Stimulated activated CD4-positive, alpha-beta T cell treated with anti-CD3 and anti-CD28 coated beads, TNF-alpha, amount 100 ng/mL, for 24 hours (primary cell): ENCODE measurements at places on chromosomes 1 and 21.

GRCh38 chr21:44366586-44367211 lies 13.3 kb downstream of the TRPM2 start:
- DNase-seq = no peak

DNA sequence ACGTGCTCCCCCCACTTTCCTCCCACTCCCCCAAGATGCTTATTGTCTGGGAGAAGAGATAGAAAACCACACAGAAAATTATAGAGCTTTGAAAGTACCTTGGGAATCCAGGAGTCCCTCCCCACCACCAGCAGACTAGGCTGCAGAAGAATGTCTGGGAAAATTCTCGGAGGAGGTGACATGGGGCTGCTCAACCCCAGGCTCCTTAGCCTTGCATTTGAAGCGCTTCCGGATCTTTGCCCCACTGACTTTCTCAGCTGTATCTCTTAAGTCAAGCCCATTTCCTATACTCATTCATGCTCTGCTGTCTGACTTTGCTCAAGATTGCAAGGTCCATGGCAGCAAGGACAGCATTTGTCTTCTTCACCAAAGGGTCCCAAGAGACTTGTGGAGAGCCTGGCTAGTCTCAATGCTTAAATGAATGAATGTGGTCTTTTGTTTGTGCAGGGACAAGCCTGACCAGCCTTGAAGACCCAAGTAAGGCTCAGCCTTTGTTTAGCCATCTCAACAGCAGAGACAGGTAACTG lies 38.0 kb downstream of the DNTTIP2 start:
- DNase-seq = no peak

DNA sequence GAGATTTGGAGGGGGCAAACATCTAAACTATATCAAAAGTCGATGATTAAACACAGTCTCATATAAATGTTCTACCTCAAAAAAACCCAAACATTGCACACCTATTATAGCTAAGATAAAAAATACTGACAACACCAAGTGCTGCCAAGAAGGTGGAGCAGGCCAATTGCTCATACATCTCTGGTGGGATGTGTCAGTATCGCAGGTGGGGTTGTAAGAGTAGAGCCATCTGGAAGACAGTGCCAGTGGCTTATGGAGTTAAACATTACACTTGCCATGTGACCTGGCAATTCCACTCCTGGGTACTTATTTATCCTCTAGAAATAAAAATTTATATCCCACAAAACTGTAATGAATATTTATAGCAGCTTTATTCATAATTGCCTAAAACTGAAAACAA lies 213.4 kb downstream of the DISC1 start:
- DNase-seq = no peak

DNA sequence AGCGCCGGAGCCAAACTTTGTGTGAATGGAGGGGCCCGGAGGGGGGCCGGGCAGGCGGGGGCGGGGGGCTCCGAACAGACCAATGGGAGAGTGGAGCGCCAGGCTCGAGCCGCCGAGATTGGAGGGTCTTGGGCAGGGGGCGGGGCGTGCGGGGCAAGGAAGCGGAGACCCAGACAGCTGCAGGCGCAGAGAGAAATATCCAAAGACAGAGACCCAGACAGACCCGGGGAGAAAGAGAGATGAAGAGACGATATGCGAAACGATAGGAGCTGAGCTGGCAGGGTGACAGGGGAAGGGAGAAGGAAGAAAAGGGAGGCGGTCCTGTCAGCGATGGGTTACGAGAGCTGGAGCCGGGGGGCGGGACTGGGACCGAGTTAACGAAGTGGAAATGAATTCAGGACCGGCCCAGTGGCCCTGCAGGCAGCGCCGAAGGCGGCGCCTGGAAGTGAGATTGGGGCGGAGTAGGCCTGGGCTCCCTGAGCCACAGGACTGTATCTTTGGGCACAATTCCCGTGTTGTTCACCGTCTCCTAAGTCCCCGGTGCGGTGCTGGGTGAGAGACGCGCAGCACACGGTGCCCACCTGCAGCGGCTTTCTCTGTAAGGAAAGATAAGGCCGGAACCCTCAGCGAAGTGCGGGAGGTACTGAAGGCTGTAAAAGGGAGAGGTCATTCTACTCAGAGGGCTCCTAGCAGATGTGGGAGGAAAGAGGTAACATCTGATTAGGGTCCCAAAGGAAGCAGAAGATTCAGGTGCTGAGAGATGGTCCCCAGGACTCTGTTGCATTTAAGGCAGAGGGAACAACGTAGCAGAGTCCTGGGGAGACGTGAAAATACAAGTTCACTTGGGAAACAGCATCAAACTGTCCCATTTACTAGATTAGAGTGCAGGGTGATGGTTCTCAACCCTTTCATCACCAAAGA lies 543 bp upstream of the KCNJ10 start:
- peak; percentile 41 for DNase-seq

DNA sequence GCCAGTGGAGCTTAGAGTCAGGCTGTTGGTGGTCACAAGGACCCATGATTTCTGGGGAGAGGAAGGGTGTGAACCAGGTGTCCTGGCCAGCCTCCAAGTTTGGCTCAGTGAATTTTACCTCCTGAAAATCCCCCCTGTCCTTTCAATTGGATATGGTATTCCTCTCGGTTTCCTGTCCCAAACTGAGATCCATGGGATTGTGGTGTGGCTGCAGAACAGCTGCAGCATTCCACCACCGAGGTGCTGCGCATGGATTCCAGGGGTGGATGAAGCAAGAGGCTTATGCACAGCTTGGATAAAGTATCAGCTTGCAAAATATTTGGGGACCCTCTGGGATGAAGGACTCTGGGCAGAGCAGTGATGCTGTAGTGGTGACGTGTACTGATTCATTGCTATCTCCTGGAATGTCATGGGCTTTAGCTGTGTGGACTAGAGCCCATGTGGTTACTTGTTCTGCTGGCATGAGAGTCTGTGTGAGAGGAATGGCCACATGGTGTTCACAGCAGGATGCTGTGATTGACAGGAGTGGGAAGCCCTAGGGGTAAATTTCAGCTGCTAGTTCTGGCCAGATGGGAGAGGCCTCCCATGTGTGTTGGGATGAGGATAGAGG lies 148.7 kb upstream of the SPAG17 start:
- no peak for DNase-seq

DNA sequence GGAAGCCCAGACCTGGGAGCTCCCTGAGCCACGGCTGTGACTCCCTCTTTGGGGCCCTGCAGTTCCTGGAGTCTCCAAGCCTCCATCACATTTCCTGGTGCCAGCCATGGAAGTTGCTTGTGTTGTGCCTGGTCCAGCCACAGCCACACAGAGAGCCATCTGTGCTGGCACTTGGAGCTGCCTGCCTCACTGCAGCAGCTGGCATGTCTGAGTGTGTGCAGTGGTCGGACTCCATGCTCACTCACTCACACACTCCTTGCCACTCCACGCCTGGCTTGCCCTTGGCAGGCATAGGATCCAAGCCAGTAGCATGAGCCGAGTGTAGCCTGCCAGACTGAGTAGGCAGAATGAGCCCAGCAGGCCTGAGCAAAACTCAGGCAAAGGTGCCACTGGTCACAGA lies 516.3 kb upstream of the BEND5 start:
- DNase-seq = no peak

- DNase-seq = no peak
These were observed 45.0 kb upstream of the PDE9A start for GRCh38 chr21:42608446-42608845.

- no peak for DNase-seq
These were observed 59.3 kb downstream of the PACC1 start for GRCh38 chr1:212355230-212355969.

GRCh38 chr1:43293176-43293575 lies 7.6 kb upstream of the TIE1 start:
- DNase-seq = no peak

DNA sequence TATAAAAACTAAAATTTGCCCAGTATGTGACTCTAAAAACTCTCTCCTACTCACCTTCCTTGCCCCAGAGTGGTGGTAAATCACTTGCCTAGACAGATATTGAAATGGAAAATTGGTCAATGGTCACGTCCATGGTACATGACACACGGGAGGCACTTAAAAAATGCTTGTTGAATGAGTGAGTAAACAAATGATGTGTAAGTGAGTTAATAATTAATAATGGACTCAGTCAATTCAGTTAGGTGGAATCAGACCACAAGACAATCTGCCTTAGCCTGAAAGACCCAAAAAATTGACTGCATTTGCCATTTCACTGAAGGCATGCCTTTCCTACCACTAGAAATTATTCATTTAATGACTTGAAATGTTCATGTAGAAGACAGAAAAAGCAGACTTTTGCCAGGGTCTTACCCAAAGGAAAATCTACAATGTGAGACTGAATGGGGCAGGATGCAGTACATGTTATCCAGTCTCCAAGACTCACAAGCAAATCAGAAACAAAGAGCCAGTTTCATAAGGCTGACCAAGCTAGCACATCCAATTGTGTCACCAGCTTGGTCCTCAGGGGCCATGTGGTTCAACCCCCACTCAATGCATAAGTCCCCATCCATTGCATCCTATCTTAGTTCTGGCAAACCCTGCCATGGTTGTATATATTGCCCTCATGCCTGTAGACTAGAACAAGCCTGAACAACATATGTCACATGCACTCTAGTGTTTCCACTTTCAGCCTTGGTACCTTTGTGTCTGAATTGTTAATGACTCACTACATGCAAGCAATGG lies 73.6 kb downstream of the TBX15 start:
- DNase-seq = no peak

DNA sequence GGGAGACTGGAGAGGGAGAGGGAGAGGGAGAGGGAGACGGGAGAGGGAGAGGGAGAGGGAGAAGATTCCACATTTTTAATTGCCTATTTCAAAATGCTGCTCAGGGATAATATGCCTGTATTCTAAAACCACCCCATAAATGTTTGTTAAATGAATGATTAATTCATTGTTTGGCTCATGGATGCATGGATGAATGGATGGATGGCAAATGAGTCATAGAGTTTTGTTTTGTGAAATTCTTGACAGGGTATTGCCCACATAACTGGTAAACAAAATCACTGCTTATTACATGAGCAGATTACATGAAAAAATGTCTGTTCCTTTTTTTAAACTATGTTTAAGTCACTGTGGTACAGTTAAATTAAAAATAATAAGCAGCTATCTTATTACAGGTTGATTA lies 220.4 kb downstream of the ZP4 start:
- DNase-seq = no peak

GRCh38 chr1:172277989-172278388 lies 142.5 kb upstream of the C1orf105 start:
- no peak for DNase-seq

DNA sequence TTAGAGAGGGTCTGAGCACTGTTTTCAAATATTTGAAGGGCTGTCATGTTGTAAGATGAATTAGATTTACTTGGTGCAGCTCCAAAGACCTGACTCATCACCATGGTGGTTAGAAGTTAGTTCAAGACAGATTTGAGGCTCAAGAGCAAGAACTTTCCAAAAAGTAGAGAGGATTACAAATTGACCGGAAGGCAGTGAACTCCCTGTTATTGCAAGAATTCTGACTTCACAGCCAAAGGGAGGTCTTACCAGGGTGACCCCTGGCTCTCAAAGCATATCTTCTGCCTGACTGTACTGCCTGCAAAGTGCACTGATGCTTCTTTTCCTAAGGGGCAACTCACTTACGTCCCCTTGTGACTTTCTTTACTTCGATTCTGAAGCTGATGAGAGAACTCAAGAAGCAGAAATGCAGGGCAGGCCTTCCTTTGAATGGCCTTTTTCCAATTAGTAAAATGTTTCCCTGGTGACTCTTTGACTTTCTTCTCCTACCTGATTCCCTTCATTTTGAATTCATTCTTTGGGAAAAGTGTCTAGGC lies 86.4 kb downstream of the NAV1 start:
- DNase-seq = no peak

DNA sequence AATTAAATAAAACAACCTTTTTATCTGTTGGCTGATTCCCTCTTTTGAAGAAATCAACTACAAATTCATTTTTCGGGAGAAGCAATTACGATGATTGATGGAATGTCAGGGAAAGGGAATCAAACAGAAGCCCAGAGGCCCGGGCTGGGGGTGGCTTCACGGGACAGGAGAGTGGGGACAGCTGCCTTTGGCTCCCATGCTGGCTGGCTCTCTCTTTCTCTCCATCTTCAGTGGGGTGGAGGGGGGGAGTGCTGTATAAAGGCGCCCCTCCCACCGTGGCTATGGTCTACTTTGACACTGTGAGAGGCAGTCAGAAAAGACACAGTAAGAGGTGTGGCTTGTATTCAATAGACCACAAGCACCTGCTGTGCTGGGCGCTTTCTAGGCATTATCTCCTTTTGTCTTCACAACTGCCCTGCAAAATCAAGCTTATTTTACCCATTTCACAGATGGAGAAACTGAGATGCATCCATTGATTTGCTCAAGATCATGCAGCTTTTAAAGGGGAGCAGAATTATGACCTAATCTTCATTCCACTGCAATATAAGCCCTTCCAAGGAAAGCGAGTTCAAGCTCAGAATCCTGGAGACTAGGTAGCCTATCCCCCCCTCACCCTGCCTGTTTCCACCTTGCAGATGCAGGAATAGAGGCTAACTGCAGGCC lies 92.9 kb downstream of the GRIK3 start:
- no peak for DNase-seq

DNA sequence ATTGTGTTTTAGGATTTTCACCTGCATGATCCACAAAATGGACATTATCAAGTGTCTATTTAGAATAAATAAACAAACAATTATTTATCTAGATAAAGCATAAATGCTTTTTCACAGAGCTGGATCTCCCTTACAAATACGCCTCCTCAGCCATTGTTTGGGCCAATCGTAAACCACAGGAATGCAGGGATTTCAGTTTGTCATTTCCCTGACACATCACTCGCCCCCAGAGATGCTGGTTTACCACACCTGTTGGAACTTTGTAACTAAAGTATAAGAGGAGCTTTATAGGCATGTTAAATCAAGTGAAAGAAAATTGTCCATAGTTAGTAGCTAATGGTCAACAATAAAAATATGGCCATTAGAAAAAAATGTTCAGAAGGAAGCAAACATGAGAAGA lies 40.3 kb downstream of the GPR88 start:
- DNase-seq = no peak

DNA sequence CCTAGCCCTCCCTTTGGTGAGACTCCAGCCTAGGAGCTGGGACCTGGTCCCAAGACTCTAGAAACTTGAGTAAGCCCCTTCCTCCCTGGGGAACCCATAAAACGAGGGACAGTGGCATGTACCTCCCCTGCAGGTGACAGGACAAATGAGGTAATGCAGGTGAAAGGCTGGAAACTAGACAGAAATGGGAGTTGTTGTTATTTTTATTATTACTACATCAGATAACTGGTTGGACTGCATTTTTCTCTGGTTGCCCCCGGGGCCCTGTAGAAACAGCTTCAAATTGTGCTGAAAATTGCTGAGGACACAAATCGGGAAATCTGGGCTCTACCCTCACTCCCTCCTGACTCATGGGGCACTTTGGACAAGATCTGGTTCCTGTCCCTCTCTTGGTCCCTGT lies 132.3 kb upstream of the WNT4 start:
- DNase-seq = no peak

DNA sequence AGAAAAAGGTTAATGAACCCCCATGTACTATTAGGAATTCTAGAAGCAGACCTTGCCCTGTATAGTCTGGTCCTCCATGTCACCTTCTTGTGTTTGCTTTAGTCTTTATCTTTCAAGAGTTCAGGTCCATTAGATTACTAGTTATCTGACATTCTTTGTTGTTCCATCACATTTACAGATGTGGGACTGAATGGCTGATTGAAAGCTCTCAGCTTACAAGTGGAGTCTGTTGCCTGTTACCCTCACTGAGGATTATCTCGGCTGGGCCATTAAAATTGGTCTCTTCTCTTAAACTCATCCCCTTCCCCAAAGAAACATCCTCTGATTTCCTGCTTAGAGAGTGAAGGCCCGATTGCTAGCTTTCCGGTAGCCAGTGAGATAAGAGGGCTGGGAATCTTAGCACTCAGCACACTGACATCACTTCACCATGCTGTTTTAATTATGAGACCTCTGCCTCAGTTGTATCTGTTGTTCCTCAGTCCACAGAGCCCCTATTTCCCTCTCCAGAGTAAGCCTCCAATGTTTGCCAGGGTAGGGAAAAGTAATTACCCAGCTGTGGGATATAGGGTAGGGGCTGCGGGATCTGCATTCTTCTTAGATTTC lies 76.8 kb downstream of the LPGAT1 start:
- no peak for DNase-seq
